ENCODE measurements at places on chromosomes 4 and X.
A peak's percentile ranks its signal among the peaks of the same experiment; 100 is the strongest.

DNA sequence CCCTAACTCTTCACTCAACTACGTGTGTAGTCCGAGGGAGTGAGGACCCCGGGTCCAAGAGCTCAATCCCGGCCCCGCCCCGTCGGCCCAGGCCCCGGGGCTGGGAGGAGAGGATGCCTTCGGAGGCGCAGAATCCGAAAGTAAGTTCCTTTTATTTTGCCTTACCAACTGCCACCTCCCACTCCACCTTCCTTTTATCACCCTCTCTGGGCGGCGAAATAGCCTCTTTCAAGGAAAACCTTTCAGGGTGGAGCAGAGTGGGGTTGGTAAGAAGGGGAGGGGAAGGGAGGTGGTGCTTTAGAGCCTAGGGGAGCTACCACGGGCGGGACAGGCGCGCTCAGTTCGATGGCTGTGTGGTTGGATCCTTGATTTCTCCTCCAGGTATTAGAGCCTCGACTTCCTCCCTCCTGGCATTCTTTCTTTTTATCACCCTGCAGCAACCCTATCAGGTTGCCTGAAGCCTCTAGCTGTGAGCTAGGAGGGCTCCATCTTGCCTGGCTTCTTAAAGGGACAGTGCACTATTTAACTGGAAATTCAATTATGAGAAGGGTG, 191.2 kb downstream of the RRAGB start:
- peak; percentile 1 for DNase-seq

- peak; percentile 84 for DNase-seq
Observed at GRCh38 chrX:45347877-45348276, 147.2 kb upstream of the DIPK2B start.

GRCh38 chrX:68090266-68090665, 343.0 kb downstream of the OPHN1 start:
- DNase-seq = no peak

GRCh38 chr4:146787731-146788130, 149.0 kb downstream of the POU4F2 start:
- DNase-seq = no peak

DNA sequence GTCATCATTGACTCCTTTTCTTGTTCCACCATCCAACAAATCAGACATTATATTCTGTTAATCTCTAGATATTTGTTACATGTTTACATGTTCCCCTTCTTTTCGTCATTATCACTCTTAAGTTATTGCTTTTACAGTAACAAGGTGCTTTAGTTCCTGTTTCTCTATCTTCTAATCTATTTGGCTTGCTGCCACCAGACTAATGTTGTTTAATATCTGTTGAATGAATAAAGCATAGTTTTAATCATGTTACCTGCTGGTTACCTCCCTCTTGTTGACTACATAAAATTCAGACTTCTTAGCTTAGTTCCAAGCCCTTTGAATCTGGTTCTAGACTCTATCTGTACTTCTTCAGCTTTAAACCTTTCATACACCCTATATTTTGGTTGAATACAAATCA, 129.8 kb upstream of the TRIM2 start:
- DNase-seq = no peak

DNA sequence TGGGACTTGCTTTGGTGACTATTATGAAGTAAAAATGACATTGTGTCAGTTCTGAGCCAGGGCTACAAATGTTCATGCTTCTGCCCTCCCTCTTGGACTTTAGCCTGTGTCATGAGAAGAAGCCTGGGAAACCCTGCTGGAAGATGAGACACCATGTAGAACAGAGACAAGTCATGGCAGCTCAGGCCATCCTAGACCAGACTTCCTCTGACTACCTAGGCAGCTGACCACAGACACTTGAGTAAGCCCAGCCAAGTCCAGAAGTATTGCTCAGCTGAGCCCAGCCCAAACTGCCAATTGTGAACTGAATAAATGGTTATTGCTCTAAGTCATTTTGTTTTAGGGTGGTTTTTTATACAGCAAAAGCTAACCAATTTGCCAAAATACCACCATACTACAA, 467.6 kb upstream of the CNKSR2 start:
- no peak for DNase-seq

DNA sequence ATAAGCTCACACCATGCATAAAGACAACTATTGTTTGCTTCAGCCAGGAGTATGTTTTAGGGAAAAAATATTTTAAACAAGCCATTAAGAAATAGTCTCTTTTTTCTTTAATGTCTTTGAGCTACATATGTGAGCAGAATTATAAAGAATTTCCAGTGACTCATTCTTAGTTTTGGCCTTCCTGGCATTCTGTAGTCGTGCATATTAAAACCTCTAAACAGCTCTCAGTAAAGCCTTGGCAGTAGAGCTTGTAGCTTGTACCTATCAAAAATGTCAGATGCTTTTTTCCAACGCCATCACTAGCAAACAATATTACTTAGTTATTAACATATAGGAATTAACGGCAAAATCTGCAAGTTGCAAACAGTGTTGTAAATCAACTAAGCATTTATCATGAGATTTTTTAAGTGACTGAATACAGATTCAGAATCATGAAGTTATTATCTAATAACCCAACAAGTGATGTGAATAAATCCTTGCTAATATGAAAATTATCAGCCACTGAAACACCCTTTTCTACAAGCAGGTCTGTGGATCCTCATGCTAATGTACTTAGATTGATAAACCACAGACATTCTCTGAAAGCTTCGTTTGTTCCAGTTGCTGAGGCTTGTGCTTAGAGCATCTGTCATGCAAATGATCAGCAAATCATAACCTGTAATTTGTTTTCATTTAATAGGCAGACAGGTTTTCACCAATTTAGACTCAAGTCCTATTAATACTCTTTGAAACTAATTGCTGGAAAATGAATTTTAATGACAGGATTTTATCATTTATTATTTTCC, 412.0 kb upstream of the ATOH1 start:
- peak; percentile 20 for DNase-seq

DNA sequence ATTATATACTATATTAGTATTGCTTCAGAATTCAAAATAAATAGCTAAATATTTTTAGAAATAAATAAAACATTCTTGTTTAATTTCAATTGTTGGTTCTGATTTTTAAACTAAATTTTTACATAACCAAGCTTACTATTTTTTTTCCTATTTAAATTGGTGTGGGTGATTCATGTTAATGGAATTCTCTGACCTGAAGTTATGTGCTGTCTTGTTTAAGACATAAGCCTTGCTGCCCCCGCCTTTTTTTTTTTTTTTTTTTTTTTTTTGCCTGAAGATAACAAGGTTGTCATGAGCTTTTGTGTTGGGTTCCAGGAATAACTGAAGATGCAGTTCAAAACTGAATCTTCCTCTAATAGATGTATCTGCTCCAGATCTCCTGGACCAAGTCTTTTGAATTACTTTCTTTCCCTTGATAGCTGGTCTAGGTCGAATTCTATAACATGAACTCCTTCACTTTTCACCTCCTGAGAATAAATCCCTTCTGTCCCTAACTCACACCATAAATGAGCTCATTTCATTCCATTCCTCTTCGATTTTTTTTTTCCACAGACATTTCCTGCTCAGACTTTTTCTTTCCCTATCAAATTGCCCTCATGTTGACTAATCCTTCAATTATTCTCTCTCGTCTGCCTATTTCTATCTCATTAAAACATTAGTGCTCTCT, 261.5 kb upstream of the FTHL17 start:
- DNase-seq = peak; percentile 84

- no peak for DNase-seq
Observed at GRCh38 chrX:152930516-152930915, 32.6 kb downstream of the ZNF185 start.

- DNase-seq = no peak
Observed at GRCh38 chr4:125572601-125573000, 257.8 kb downstream of the FAT4 start.

DNA sequence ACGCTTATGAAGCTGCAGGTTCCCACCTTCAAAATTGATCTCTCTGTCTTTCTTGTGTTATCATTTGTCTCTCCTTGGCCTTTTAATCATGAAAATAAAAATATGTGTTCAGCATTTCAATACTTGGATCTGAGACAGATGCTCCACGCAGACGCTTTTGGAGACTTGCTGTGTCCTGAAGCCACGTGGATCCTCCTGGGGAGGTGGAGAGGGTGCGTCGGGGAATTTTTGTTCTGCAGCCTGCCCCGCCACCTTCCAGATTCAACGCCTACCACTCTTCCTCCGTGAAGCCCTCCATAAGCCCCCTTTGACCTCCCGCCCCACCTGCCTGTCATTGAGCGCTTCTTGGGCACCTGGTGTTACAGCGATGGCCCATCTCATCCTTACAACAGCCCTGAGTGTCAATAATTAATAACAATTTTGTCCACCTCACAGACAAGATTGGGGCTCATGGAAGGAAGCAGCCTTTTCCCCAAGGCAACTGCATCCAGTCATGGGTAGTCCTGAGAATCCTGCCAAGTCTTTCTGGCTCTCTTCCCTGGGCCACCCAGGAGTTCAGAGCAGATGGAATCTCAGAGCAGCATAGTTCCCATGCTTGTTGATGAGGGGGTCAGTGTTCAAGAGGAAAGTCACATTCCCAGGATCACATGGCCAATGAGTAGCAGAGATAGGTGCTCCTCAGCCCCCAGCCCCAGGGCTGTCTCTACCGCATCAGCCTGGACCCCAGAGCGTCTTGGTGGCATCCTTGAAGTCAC, 172.6 kb upstream of the PSAPL1 start:
- peak; percentile 68 for DNase-seq

GRCh38 chr4:67581208-67581857, 22.8 kb downstream of the STAP1 start:
- no peak for DNase-seq

DNA sequence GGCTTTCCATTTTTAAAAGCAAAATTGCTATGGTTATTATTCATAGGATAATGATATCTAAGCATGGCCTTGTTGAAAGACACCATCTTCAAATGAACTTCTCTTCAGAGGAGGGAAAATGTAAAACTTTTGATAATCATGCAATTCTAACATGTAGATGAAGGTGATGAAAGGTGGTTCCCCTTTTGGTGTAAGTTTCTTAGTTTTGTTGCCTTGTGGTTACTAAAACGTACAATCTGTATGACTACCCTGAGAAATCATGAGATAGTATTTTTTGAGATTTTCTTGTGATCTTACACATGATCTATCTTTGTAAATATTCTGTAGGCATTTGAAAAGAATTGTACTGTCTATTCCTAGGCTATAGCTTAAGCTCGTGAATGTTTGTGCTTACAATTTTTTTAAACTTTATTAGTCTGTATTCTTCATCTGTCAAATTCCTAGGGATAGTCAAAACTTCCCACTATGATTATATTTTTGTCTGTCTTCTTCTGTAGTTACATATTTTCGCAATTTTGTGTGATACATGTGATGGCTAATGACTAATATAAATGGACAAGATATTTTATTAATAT, 47.5 kb downstream of the PTPN13 start:
- no peak for DNase-seq
